Immature natural killer cell (primary cell): ENCODE measurements at places on chromosomes 1 and 21.
A peak's percentile ranks its signal among the peaks of the same experiment; 100 is the strongest.

DNA sequence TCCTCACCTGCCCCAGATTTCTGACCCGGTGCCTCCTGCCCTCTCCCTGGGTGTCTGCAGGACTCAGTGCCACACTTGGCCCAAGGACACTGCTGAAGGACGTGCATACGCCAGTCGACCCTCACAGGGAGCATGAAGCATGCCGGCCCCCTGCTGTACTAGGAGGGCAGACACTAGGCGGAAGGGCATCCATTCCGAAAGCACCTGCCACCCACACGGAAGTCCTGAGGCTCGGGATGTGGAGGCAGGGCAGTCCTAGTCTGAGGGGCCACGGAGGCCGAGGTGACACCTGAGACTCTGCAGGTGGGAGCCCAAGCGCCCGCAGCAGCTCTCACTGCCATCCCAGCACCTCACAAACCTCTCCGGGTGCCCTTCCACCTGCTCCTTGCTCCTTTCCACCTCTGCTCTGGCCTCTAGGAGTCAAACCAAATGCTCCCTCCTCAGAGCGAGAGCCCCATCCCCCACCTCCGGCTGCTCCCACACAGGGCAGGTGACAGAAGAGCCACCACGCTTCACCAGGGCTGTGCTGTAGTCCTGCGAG, 2.4 kb downstream of the NPHP4 start:
- no peak overlapping the region for H3K27ac ChIP-seq
- H3K36me3 ChIP-seq: no peaks in the 10 kb centered on the region
- peaks cover 9% of the 10 kb centered on the region for H3K27me3 ChIP-seq

- H3K4me1 ChIP-seq: peaks cover 5% of the 10 kb centered on the region
- peaks cover 13% of the 10 kb centered on the region for H3K27me3 ChIP-seq
- peaks cover 1% of the 10 kb centered on the region for H3K36me3 ChIP-seq
- no peak overlapping the region for H3K4me3 ChIP-seq
- H3K27ac ChIP-seq: no peak overlapping the region
Measured at GRCh38 chr1:41371630-41372599, 10.7 kb downstream of the FOXO6 start.

GRCh38 chr1:8402109-8402710, 84.3 kb downstream of the SLC45A1 start:
- DNase-seq: no peak
- H3K4me1 ChIP-seq: peaks cover 19% of the 10 kb centered on the region
- no peak overlapping the region for H3K4me3 ChIP-seq
- no peaks in the 10 kb centered on the region for H3K36me3 ChIP-seq
- H3K27ac ChIP-seq: no peak overlapping the region

DNA sequence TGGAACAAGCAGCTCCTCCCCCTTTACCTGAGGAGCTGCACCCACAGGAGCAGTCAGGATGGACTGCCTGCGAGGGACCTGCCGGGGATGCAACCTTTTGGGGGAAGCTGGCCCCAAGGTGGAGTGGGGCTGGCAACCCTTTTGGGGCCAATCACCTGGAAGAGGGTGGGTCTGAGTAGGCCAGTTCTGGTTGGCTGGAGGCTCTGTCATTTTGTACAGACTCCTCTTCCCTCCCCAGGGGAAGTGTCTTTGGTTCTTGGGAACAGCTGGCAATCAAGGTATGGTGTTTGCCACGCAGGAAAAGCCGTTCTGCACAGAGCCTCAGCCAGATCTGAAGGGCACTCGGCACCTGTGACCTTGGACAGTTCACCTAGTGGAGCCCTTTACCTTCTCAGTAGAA, 280 bp upstream of the A3GALT2 start:
- peaks cover 2% of the 10 kb centered on the region for H3K27me3 ChIP-seq
- H3K4me3 ChIP-seq: no peak overlapping the region
- H3K27ac ChIP-seq: no peak overlapping the region
- H3K4me1 ChIP-seq: no peaks in the 10 kb centered on the region

- peaks cover 91% of the 10 kb centered on the region for H3K4me1 ChIP-seq
- H3K27ac ChIP-seq: peak overlapping the region; percentile 85
- DNase-seq: no peak
- H3K36me3 ChIP-seq: peaks cover 3% of the 10 kb centered on the region
Measured at GRCh38 chr1:203643213-203644045, 16.8 kb downstream of the ATP2B4 start.

DNA sequence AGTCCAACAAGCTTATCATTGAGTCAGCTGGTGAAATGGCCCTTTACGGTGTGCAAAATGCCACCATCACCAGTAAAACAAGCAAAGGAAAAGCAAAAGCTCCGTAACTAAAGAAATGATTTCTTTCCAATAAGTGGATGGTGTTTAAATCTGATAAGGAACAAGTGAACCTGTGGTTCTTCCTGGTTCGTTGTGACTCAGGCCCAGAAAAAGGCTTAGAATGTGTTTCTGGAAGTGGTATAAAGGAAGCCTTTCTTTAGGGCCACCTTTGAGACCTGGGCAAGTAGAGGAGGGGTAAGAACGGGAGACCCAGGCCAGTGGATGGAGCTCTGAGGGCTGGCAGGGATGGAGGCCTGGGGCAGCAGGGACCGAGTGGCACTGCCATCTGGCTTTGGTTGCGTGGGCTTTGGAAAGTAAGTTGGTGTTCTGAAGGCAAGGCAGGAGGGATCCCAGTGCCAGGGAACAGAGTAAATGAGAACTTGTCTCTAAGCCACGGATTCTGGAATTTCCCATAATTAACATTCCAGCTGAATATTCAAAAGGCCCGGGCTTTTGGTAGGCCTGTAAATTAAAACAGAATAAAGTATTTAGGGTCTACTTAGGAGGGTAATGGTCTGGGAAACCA, 87.9 kb upstream of the LMO4 start:
- H3K36me3 ChIP-seq: no peaks in the 10 kb centered on the region
- no peak overlapping the region for H3K4me3 ChIP-seq
- peaks cover 7% of the 10 kb centered on the region for H3K27me3 ChIP-seq
- H3K27ac ChIP-seq: no peak overlapping the region
- H3K4me1 ChIP-seq: no peaks in the 10 kb centered on the region
- no peak for DNase-seq

GRCh38 chr1:8831340-8831739, 13.9 kb upstream of the RERE start:
- DNase-seq: no peak
- H3K36me3 ChIP-seq: no peaks in the 10 kb centered on the region
- H3K4me1 ChIP-seq: peaks cover 22% of the 10 kb centered on the region
- H3K4me3 ChIP-seq: no peak overlapping the region

- no peaks in the 10 kb centered on the region for H3K36me3 ChIP-seq
- no peaks in the 10 kb centered on the region for H3K4me1 ChIP-seq
- H3K4me3 ChIP-seq: no peak overlapping the region
- no peak overlapping the region for H3K27ac ChIP-seq
- no peak for DNase-seq
Measured at GRCh38 chr1:168966217-168966616, 140.3 kb upstream of the ATP1B1 start.

GRCh38 chr1:54481201-54481884, 66.7 kb upstream of the ACOT11 start:
- DNase-seq: peak; percentile 79
- H3K27ac ChIP-seq: peak overlapping the region; percentile 97
- H3K27me3 ChIP-seq: peaks cover 2% of the 10 kb centered on the region
- H3K4me3 ChIP-seq: peak overlapping the region; percentile 82

- H3K27me3 ChIP-seq: no peaks in the 10 kb centered on the region
- H3K36me3 ChIP-seq: peaks cover 23% of the 10 kb centered on the region
- H3K27ac ChIP-seq: peak overlapping the region; percentile 58
- H3K4me3 ChIP-seq: no peak overlapping the region
Measured at GRCh38 chr21:44428281-44428960, 26.9 kb upstream of the LRRC3 start.

DNA sequence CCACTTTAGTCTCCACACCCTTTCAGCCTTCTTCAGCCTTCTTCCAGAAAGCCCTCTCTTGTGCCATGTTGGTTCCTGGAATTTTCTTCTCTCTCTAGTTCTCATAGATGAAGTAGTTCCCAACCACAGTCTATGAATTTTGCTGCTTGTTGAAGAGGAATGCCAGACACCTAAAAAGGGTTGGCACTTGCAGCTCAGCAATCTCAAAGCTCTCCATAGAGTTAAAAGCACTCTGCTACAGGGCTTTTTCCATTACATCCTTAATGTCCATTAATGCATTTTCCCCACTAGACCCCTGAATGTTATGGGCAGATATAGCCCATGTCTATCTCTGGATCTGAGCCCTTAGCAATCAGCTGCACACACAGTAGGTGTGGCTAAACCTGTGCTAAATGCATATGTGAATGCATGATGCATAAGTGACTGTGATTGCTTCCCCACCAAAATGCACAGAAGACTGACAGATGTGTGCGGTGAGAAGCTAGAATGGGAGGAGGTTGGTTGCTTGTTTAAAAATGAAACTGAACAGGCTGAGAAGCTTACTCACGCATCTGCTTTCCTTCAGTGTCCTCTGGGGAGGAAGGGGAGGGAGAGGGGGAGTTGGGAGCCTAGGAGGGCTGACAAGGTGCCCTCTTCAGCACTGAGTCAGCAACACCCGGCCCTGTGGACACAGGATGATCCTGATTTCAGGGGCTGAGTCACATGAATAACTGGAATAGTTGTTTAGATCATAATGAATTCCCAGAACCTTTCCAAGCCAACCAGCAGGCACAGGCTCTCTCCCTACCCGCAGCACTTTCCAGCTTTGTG, 146.1 kb upstream of the FGGY start:
- no peaks in the 10 kb centered on the region for H3K36me3 ChIP-seq
- H3K4me1 ChIP-seq: peaks cover 25% of the 10 kb centered on the region

DNA sequence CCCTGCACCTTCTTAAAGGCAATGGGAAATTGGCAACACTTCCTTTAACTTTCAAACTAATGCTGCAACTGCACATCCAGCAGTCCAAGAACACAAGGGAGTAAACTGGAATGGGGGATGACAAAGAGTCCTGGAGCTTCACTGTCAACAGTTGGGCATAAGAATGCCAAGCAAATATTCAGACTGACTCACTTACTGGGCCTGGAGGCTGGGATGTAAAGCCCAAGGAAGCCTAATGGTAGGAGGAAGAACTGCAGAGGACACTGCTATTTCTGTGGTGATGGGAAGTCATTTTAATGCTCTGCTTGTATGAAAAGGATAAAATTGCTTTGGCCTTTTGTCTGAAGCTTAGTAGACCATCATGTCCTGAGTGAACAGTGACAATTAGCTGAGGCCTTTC, 15.7 kb upstream of the DMRTA2 start:
- H3K4me1 ChIP-seq: peaks cover 3% of the 10 kb centered on the region
- DNase-seq: no peak
- no peaks in the 10 kb centered on the region for H3K27me3 ChIP-seq

DNA sequence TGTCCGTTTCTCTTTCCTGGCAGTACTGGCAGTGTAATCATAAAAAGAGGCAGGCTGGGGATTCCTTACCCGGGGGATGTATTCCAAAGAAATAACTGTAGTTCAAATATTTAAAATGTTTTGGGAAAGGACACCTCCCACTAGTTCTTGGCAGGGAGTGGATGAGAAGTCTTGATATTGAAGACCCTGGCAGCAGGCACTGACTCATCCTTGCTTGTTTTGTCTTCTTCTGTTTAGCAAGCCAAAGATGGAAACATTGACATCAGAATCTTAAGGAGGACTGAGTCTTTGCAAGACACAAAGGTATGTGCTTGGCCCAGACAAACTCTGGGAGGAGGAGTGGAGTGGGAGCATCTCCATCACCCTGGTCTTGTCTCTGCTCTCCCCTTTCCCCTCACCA, 639 bp downstream of the IL20 start:
- H3K36me3 ChIP-seq: no peaks in the 10 kb centered on the region
- H3K4me1 ChIP-seq: no peaks in the 10 kb centered on the region

DNA sequence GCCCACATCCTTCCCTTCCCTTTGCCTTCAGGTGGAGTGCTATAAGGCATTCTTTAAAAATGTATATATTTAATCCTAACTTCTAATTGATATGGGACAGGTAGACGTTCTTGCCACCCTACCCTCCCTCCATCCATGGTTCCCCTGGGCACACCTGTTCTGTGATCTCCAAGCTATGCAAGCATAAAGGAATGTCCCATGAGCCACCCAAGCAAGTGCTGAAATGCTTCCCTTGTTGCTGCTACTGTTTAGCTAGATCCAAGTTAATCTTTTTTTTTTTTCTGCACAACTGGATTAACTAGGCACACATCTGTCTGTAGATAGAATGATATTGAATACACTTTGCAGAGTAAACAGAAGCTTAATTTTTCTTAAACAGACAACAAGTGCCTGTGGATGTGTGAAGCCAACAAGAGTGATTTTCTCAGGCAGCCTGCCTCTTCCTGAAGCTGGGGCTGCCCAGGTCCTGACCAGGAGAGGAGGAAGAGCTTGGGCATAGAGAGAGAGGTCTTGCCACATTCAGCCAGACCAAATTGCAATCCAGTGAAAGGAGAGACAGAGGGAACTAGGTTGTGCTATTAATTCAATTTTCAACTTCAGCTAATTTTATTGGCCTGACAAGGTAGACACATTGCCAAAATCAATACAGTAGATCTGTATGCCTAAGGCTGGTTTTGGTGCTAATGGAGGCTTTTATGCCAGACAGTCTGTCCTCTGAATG, 28.2 kb upstream of the ATP1B1 start:
- no peak overlapping the region for H3K27ac ChIP-seq
- no peaks in the 10 kb centered on the region for H3K27me3 ChIP-seq
- no peak for DNase-seq
- H3K4me3 ChIP-seq: no peak overlapping the region
- H3K36me3 ChIP-seq: no peaks in the 10 kb centered on the region
- no peaks in the 10 kb centered on the region for H3K4me1 ChIP-seq

DNA sequence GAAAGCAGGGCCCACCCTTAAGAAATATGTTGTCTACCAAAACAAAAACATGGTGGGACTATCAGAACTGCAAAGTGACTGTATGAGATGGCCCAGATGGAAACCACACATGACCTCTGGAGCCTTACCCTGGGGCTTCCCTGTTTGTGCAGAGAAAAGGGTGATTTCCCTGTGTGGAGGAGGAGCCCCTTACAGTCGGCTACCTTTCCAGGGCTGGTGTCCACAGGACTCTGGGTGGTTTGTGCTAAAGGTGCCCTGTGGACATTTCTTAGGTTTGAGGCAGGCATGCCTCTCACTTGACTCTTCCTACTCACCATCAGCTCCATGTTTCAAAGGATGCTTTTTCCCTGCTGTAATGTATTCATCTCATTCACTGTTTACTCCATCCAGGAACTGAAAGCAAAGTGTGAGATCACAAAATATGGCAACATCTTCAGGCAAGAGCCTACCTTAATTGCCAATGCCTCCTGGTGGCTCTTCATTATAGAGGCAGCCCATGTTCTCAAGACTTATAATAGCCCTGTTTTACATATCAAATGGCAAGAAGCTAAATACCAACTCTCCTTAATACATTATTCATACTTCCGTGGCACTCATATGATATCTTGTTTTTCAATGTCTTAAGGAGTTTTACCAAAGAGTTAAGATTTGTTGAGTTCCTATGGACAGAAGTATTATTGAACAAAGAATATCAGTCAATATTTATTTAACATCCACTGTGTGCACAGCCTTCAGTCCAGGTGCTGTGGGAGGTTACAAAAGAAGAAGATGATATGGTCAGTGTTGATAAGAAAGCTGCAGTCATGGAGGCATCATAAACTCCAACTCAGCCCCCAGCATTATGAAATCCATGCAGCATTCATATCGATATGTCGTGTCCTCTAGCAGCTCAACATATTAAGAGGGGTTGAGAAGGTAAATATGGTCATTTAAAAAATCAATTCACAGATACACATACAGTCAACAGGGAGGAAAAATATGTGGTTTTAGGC, 15.5 kb upstream of the TFF3 start:
- H3K36me3 ChIP-seq: peaks cover 4% of the 10 kb centered on the region
- H3K27me3 ChIP-seq: peaks cover 7% of the 10 kb centered on the region
- H3K4me1 ChIP-seq: no peaks in the 10 kb centered on the region
- no peak overlapping the region for H3K27ac ChIP-seq
